ENCODE measurements at places on chromosomes 6 and 20.
A peak's percentile ranks its signal among the peaks of the same experiment; 100 is the strongest.

GRCh38 chr6:122322824-122323223, 76.6 kb upstream of the HSF2 start:
- DNase-seq: no peak

DNA sequence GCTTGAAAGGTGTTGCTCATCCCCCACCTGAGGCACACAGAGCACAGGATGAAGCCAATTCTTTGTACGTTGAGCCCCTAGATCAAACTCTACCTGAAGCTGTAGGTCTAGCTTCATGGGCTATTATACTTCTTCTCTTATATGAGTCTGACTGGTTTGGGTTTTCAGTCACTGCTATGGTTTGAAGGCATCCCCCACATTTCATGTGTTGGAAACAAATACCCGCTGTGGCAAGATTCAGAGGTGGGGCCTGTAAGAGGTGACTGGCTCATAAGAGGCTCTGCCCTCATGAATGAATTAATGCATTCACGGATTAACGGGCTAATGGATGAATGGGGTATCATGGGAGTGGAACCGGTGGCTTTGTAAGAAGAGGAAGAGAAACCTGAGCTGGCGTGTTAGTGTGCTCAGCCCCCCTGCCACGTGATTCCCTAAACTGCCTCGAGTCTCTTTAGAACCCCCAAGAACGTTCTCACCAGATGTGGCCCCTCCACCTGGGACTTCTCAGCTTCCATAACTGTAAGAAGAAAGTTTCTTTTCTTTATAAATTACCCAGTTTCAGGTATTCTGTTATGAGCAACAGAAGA, 39.2 kb downstream of the PREX1 start:
- DNase-seq: no peak

- no peak for DNase-seq
These were observed 248.6 kb upstream of the PLN start for GRCh38 chr6:118299457-118299856.

DNA sequence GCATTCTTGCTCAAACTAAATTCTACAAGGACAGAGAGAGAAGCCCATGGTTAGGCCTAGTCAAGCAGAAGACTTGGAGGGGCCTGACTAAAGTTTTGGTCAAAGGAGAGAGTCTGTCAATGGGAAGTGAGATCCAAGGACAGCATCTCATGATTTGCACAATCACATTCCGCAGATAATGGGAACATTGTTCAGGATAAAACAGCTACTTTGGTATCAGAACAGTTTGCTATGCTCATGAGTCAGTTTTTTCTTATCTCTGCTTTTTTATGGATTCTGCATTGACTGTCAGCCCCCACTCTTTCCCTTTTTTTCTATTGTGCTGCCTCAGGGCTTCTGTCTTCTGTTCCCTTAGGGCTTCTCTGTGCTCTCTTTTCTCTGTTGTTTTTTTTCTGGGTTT, 28.6 kb downstream of the AKAP7 start:
- no peak for DNase-seq

DNA sequence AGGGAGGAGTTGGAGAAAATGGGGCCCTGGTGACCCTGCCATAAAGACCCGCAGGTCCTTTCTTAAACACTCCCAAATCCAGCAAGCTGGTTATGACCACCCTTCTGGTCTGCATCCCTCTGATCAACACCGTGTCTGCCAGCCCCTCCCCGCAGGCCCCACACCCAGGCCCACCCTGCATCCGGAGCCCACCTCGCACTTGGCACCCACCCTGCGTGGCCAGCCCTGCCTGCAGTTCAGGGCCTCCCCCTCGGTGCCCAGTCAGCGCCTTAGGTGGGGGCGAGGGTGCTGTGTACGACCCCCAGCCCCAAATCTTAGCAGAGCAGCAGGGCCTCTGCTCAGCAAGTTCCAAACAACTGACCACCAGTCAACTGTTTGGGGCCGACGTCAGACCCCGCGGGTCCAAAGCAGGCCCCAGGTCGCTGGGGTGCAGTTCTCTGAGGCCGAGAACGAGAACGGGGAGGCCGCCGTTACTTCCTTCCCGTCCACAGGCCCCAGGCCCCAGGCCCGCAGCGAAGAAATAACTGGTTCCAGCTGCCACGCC, 1.2 kb downstream of the ACSS1 start:
- DNase-seq: peak; percentile 26

DNA sequence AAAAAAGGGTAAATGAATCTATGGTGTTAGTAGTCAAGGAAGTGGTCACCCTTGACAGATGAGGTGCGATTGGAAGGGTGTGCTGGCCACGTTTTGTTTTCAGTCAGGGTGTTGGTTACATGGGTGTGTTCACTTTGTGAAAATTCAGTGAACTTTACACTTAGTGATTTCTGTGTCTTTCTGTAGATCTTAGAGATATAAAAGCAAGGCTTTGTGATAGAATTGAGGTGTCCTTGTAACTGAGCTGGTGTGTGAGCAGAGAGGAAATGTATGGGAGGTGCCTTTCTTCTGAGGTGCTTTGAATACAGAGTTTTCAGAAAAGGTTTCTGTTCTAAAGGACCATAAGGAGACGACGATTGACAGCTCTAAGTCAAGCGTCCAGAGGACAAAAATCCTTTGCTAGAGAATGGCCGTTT, 90.5 kb downstream of the SAMD3 start:
- no peak for DNase-seq

- DNase-seq: no peak
These were observed 7.7 kb downstream of the KIF3B start for GRCh38 chr20:32285082-32285620.

- no peak for DNase-seq
These were observed 198.3 kb downstream of the PLCB1 start for GRCh38 chr20:8330319-8330784.

DNA sequence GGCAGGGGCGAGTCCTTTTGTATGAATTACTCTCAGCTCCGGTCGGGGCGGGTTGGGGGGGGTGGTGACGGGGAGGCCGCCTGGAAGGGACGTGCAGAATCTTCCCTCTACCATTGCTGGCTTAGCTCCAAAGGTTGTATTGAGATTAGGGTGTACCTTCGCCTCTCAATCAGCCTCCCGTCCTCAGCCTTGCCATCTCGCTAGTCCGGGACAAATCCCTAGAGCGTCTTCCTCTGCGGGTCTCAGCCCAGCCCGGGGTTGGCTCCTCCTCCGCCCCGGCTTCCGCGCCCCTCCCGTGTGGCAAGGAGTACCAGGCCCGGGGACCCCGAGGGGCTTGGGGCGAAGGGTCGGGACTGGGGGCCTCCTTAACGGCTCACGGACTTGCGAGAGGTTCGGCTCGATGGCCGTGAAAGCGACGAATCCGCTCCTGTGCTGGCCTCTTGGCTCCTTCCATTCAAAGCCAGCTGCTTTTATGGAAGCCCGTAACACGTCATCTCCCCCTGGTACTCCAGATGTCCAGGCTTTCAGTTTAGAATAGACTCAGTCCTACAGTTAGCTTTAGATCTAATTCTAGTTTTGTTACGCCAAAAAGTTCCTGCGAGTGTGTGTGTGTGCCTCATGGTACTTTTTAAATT, 636 bp upstream of the EEF1A1 start:
- DNase-seq: peak; percentile 85

DNA sequence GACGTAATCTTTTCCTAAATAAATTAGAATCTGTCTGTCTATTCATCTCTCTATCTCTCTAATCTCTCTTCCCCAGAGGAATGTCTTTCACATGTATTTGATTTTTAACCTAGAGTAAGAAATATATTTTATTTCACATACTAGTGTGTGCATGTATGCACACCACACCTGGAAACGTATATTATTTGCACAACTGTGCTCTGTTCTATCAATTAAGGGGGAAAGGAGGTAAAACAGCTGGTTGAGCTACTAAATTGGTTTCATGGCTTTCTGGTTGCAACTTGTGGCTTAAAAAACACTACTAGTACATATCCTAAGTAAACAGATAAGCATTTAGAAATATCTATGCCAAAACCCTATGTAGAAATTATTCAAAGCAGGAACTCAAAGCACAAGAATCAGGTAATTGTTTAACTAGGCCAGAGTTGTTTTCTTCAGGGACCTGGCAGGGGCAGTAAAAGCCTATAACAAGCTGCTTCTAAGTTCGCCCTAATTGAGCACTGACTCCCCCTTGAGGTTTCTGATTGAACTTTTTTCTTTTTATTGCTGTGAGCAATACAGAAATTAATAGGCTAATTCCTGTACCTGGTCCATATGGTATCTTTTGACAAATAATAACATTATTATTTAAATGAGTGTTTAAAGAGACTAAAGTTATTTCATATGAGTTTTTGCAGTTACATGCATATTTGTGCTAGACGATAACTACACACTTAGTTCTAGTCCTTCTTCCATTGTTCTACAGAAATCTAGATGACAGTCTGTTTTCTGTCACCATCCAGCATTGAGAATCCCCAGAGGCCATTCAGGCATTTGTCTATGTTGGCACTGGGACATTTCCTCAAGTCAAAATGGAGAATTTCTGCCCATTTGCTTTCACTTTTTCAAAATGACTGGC, 88.6 kb downstream of the MCHR2 start:
- no peak for DNase-seq

GRCh38 chr20:62370115-62370806, 3.1 kb upstream of the LAMA5 start:
- DNase-seq: no peak

- DNase-seq: no peak
These were observed 5.1 kb upstream of the FAM50B start for GRCh38 chr6:3844097-3844463.

GRCh38 chr6:7431674-7432390, 42.2 kb downstream of the RIOK1 start:
- DNase-seq: no peak

GRCh38 chr6:165488624-165489295, 174.3 kb downstream of the PDE10A start:
- no peak for DNase-seq

- no peak for DNase-seq
These were observed 12.4 kb downstream of the CST3 start for GRCh38 chr20:23625236-23625964.

DNA sequence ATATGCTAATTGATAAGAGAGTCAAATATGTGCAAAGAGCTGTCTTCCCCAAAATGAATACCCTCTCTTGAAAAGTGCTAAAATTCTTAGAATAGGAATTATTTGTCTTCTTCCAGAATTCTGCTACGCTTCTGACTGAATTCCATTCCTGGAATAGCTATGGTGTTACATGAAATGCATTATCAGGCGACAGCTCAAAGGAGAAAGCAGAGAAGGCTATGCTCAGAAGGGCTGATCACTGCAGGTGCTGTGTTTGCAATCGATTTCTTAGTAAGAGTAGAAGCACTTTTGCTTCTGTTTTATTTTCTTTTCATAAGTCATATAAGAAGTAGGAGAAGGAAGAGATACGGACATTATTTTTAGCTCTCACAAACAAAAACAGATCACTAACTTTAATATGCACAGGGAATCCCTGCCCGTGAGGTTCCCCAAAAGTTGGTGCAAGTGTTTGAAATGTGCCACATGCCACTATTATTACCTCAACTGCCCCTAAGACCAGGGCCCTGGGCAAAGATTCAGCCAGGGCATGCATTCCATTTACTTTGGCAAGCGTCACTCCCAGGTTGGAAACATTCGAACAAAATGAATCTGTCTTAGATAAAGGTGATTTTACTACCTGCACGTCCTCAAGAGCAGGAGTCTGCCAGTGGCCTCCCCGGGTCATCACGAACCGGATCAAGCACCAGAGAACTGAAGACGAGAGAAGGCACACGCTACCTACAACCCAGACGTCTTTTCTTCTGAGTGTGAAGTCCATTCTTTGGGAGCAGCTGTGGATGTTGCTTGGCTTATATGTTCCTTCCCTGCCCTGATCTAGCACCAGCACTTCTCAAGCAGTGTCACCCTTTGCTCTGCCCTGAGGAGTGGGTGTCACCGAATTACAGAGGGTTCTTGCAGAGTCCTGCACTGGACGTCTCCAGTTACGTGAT, 7.2 kb downstream of the MYLK4 start:
- DNase-seq: no peak

DNA sequence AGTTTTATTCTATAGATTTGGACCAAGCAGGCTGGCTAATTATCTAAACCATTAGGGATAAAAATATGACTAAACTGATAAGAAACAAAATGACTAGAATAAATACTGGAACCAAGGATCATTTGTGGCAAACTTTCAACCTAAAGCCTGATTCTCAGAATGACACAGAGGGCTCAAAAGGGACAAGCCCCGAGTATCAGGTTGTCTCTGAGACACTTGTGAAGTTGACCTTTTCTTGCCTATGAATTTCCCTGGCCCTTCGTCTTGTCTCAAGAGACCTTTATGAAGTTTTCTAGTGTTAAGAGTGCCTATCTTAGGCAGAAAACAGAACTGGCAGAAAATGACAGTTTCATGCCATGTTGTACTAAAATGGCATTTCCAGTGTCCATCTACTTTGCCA, 68.3 kb downstream of the IMPG1 start:
- DNase-seq: no peak

DNA sequence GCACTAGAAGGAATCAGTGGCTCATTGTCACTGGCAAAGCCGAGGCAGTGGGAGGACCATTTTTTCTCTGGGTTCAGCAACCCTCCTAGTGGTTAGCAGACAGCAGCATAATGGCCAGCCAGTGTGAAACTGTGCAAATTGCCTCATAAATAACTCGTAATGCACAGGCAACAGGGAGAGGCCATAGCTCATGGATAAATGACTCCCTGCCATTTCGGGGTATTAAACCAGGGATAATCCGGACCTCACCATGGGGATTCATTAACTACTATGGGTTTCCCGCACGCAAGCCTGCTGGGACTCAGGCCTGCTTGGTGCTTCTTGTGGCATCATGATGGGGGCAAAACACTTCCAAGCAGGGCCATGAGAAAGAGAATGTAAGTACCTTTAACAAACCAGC, 158.2 kb upstream of the CHD6 start:
- no peak for DNase-seq

DNA sequence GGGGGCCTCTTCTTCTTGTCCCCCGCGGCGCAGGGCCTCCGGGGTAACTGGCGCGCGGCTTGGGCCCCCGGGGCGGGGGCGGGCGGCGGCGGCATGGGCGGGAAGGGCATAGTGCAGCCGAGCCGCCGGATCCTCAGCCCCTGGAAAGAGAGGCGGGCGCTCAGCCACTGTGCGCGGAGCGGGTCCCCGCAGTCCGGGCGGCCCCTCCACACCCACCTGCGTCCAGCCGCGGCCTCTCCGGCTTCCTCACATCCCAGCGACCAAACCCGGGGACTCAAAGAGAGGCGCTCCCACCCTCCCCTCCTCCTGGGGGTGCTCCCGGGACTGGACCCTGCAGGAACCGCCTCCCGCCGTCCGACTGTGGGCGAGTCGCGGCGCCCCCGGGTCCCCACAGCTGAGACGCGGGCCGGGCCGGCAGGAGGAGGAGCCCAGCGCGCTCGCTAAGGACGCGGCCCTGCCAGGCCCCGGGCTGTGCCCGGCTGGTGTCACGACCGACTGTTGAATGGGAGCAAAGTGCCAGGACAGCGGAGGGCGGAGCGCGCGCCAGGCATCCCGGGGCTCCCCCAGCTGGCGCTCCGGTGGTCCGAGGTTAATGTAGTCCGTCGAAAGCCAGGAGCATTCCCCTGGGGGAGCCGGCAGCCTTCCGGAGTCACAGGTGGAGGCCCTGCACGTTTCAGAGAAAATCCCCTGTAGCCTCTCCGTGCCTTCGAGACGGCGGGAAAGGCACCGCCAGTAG, at the start of gene PRR18:
Gene PRR18 (minus strand): TSS at position 360 of the 736 bp plus-strand sequence. CDS start 250 bp downstream, at position 110.
- DNase-seq: no peak

- no peak for DNase-seq
These were observed 55.5 kb upstream of the TRERF1 start for GRCh38 chr6:42507195-42507594.
